ENCODE measurements at places on chromosomes 4 and X.

DNA sequence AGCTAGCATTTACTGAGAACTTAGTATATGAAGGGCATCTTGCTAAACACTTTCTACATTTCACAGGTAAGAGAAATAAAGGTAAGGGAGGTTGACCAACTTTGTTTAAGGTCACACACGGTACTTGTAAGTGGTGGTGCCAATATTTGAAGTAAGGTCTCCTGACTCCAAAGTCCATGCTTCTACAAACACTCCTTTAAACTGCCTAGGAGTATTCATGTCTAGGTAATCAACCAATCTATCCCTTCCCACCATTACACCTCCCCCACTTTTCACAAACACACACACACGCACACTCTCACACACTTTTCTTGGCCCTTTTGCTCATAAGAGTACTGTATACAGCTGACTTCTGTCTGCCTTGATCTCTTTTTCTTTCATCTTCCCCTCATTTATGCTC lies 7.1 kb downstream of the BEX1 start:
- DNase-seq: no peak

GRCh38 chrX:41759817-41760216 lies 35.8 kb downstream of the GPR82 start:
- DNase-seq: no peak

- DNase-seq: no peak
Measured at GRCh38 chrX:124407226-124407625, 60.9 kb downstream of the SH2D1A start.

DNA sequence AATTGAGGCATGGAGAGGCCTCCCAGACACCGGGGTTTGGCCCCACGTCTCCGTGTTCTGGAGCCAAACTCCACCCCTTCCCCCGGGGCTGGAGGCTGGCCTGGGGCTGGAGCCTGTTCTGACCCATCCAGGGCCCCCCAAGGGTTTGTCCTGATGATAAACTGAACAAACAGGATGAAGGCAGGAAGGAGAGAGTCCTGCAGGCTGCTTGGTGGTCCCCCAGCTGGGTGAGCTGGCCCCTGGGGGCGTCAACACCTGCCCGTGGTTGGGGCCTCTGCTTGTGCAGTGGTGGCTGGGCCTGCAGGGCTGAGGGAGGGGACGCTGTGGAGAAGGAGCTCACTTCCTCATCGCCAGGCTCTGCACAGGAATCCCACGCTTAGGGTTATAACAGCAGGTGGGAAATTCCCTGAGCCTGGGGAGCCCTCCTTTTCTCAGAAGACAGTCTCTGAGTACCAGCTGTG lies 2.3 kb downstream of the SH3TC1 start:
- peak; percentile 18 for DNase-seq

- DNase-seq: no peak
Measured at GRCh38 chrX:109578916-109579315, 42.3 kb downstream of the NXT2 start.

GRCh38 chr4:142095886-142096605 lies 459.7 kb downstream of the IL15 start:
- no peak for DNase-seq
